T-cell (primary cell): ENCODE measurements at places on chromosomes 2 and 18.

DNA sequence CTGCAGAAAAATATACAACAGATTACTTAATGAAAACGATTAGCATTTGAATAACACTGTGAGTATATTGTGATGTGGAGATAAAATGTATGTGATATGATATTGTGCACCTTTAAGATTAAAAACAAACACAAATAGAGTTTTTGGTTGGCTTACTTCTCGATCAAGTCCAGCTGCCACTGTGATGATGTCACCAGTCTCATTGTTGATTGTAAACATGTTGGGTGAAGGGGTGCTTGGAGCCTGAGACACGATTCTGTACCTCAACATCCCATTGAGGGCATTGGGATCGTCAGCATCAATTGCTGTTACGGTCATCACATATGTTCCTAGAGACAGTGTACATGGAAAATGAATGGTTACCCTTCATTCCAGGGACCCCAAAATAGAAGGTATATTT, 174.1 kb downstream of the CDH2 start:
- no peak for DNase-seq

GRCh38 chr2:227025510-227025909, 138.5 kb downstream of the COL4A4 start:
- DNase-seq: no peak

DNA sequence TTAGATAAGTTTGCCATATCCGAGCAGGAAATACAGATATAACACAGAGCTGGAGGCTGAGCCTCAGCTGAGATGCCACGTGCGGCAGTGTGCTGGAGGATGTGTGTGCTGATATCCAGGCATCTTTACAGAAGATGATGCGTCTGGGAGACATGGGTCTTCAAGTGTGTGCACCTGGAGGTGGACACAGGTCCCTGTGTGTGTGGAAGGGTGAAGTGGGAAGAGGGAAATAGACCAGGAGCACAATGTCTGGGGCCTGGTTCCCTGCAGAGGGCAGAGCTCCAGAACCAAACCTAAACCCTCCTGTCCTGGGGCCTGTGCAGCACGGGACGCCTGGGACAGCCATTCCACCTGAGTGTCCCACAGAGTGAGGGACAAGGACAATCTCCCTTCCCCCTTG, 180.3 kb upstream of the RAB12 start:
- DNase-seq: no peak

DNA sequence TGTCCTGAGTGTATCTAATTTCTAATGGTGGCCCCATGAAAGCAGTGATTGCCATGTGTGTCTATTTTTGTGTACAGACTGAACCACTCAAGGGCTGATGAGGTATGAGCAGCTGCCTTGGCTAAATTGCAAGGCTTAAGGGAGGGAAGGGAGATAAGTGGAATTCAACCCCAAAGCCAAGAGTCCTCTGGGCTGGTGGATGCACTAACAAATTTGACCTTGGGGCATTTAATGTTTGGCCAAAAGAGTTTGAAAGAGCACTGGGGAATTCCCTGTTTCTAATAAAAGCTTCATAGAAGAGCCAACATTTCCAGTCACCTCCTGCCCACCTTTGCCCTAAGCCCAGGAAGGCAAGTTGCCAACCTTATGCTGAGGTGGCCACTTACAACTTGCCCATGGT, 172.1 kb downstream of the SETBP1 start:
- no peak for DNase-seq

GRCh38 chr18:55448420-55448819, 139.6 kb downstream of the TCF4 start:
- no peak for DNase-seq

GRCh38 chr2:11539317-11540147, 5.7 kb downstream of the GREB1 start:
- DNase-seq: no peak

GRCh38 chr2:191152482-191153240, 1.9 kb upstream of the STAT4 start:
- DNase-seq: peak; percentile 58
